Stimulated activated CD8-positive, alpha-beta memory T cell treated with anti-CD3 and anti-CD28 coated beads, Interleukin-7, amount 100 ng/mL, for 24 hours (primary cell): ENCODE measurements at places on chromosomes 13 and 19.

DNA sequence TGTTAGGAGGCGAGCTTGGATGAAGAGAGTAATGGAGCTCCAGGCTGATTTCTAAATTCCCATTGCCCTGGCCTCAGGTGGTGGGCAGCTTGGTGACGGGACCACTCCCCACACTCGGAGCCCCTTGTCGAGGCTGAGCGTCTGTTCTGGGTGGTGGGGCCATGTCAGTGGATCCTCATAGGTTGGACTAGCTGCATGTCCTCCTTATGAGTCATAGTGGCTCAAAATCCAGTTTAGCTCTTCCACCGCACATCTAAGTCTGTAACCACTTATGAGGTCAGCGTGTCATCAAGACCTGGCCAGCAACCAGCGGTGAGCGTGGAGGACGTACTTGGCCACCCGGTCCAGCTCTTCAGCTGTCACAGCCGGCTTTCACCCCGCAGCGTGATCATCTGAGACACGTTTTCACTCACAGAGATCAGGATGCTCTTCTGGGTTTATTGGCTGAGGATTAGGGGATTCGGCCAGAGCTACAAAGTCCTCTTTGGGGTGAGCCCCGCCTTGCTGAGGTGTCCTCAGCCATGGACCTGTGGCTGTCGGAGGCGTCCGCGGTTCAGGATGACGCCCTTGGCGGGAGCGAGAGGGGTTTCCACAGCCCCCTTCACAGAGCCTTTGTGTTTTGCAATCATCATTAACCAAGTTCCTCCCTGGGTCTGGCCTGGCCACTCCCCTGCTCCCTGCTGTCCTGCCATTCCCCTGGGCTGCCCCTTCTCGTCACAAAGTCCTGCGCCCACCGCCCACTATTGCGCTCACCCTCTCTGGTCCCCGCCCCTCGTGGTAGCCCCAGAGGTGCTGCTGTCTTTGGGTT, 41.9 kb downstream of the ADPRHL1 start:
- no peak for DNase-seq

GRCh38 chr13:61084988-61085387, 330.7 kb downstream of the PCDH20 start:
- no peak for DNase-seq

DNA sequence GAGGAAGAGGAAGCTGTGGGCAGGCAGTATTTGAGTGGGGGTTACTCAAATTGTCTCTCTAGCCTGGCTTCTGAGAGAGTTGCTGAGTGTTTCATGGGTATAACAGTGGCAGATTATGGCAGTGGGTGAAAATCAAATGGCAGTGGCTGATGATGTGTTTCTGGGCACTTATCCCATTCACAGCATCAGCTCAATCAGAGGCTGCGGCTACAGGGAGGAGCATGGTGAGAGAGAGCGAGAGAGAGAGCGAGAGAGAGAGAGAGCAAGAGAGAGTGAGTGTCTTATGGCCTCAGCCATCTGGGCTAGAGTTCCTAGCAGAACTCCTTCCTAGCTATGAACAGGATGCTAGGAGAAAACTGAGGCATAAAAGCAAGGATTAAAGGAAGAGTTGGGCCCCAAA, 178.9 kb downstream of the OLFM4 start:
- DNase-seq: no peak

GRCh38 chr19:45529420-45529785, 22.1 kb downstream of the VASP start:
- no peak for DNase-seq

DNA sequence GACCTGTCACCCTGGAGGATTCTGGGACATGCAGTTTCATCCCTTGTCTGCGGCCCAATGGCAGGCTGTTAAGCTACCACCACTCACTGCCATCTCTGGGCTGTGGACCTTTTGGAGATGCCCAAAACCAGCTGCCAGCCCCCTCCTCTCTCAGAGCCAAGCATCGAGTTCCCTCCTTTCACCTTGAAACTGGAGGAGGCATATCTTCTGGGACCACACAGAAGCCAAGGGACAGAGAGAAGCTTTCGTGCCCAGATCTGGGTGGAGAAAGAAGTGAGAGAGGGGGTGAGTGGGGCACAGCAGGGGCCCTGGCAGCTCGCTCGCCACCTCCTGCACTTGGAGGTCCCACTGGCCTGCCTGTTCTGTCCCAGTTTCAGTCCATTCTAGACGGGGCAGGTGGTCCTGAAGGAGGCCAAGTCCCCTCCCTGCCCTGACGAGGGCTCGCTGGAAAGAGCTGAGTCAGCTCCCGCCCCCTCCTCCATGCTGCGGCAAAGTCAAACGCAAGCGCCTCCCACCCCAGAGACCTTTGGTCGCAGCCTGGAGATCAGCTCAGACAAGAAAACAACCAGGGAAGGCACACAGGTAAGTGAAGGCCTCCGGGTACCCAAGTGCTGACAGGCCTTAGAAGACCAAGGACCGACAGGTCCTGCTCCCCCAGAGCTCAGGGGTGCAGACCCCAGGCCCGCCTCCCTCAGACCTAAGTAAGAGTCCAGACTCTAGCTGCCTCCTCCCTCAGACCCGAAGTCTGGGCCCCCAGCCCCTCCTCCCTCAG, 3.8 kb downstream of the BCAT2 start:
- DNase-seq: no peak

- no peak for DNase-seq
Measured at GRCh38 chr13:39406688-39407087, 196.3 kb downstream of the LHFPL6 start.

- no peak for DNase-seq
Measured at GRCh38 chr19:11423164-11423790, 4.2 kb upstream of the RGL3 start.

GRCh38 chr13:26133851-26134250, 82.0 kb upstream of the SHISA2 start:
- DNase-seq: no peak

DNA sequence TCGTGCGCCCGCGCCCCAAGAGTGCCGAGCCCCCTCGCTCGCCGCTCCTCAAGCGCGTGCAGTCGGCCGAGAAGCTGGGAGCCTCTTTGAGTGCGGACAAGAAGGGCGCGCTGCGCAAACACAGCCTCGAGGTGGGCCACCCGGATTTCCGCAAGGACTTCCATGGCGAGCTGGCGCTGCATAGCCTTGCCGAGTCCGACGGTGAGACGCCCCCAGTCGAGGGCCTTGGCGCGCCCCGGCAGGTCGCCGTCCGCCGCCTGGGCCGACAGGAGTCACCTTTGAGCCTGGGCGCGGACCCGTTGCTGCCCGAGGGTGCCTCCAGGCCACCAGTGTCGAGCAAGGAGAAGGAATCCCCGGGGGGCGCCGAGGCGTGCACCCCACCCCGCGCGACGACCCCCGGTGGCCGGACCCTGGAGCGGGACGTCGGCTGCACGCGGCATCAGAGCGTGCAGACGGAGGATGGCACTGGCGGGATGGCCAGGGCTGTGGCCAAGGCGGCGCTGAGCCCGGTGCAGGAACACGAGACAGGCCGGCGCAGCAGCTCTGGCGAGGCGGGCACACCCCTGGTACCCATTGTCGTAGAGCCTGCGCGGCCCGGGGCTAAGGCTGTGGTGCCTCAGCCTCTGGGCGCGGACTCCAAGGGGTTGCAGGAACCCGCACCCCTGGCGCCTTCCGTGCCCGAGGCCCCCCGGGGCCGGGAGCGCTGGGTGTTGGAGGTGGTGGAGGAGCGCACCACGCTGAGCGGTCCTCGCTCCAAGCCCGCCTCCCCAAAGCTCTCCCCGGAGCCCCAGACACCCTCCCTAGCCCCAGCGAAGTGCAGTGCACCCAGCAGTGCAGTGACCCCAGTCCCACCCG, 7.1 kb downstream of the DNASE2 start:
- DNase-seq: no peak

DNA sequence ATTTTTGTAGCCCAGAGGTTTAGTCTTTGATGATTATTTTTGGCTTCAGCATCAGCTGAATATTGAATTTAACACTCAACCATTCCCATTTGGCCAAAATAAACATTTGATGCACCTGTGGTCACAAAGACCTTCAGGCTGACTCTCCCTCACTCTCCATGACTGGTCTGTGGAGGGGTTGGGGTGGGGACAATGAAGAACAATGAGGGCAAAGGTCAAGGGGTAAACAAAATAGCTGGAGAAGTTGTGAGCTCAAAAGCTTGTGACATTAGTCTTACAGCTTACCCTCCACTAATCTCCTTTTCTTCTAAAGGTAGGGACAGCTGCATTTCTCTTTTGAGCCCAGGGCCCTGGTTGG, 86.9 kb downstream of the SLC15A1 start:
- DNase-seq: no peak

GRCh38 chr13:99014522-99014921, 36.7 kb upstream of the DOCK9 start:
- no peak for DNase-seq

DNA sequence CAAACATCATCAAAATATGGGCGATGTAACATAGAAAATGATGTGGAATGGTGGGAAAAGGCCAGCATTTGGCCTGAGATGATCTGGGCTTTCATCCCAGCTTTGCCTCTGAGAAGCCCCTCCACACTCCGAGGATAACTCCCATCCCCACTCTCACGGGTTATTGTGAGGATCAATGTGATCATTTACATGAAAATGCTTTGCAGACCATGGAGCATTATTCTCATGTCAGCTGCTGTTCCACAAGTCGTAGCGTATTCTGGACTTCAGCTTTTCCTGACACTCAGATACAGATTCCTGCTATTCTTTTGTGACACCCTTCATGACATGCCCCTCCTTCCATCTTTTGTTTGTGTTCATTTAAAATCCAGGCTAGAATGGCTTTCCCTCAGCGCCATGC, 86.5 kb downstream of the NUFIP1 start:
- DNase-seq: no peak
